ENCODE measurements at places on chromosomes 2 and 18.
A peak's percentile ranks its signal among the peaks of the same experiment; 100 is the strongest.

- DNase-seq = no peak
Measured at GRCh38 chr2:229231885-229232284, 39.2 kb downstream of the PID1 start.

DNA sequence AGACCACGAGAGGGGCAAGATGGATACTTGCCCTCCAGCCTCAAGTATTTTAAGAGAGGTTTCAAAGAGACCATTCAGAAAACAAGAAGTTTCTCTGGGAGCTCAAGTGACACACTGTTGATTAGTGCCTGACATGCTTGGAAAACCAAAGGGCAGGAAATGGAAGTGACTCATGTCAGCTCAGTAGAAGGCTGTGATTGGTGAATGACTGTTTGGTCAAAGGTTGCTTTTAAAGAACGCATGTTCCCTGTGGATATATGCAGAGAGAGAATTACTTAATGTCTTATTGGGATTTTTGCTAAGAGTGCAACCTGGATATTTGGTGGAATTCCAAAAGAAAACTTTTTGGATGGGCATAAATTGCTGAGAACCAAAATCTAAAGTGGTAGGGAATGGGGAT, 549.9 kb downstream of the XIRP2 start:
- peak; percentile 78 for DNase-seq

GRCh38 chr2:235669983-235670962, 176.4 kb downstream of the AGAP1 start:
- DNase-seq = peak; percentile 79

DNA sequence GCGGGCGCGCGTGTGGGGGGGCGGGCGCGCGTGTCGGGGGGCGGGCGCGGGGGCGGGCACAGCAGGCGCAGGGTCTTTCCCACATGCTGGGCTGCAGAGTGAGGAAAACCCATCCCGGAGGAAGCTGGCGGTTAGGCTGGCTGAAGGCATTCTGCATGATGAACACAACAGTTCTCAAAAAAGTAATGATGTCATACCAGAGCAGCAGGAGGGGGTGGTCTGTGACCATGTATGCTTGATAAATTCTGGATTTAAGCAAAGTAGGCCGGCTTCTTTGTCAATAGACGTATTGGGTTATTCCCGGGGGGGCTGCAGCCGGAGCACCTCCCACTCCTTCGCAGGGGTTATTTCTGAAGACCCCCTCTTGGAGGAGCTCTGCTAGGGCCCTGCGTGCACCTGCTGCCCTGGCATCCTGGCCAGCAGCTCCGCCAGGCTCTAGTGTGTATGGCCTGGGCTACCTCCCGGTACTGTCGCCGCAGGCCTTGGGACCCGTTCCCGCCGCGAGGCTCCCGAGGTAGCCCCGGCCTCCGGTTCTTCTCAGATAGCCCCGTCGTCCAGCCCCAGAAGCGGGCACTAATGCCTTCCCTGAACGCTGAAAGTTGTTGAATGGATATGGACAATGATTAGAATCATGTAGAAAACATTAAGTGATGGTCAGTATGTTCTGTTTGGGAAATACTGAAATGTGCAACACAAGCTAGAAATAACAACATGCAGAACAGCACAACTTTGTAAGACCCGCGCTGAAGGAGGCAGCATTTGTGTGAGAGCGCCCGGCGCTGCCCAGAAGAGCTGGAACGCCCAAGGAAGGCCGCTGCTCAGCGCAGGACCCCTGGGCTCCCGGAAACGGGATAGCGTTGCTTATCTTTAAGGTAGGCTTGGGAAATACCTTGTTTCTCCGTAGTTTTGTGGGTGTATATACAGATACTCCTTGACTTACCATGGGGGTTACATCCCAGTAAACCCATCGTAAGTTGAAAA, 101.4 kb upstream of the RAB6C start:
- peak; percentile 16 for DNase-seq

DNA sequence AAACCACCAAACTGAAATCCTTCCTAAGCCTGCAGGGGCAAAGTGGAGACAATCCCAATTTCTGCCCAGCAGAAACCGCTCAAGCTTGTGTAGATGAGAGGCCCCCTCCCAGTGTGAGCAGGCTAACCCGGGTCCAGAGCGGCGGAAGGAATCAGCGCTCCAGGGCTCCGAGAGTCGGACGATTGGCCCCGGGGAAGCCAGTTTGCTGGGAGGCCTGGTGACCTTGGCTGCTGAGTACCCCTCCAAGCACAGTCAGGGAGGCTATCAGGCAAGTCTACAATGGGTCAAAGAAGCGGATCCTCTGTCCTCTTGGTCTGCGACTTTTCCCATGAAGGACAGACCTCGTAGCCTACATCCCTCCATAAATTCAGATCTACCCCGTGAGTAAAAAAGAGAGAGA, 16.8 kb upstream of the EN1 start:
- no peak for DNase-seq

GRCh38 chr2:98894331-98895000, 41.6 kb downstream of the CRACDL start:
- DNase-seq = no peak

DNA sequence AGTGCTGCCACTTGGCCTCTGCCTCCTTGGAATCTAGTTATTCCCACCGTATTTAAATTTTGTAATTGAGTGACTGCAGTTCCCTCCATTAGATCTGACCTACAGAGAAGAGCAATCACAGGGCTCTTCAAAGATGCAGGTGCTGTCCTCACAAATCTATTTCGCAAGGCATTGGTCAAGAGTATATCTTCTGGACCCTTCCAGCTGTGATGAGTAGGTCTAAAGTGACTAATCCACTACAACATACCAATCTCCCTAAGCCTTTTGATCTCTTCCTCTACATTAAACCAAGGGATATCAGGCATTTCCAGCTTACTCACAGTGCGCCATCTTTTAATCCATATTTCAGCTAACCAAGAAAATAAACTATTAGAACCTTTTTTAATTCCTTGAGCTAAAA, 65.1 kb upstream of the COL3A1 start:
- DNase-seq = peak; percentile 62

- DNase-seq = no peak
Measured at GRCh38 chr2:18345848-18346247, 214.6 kb downstream of the RDH14 start.

DNA sequence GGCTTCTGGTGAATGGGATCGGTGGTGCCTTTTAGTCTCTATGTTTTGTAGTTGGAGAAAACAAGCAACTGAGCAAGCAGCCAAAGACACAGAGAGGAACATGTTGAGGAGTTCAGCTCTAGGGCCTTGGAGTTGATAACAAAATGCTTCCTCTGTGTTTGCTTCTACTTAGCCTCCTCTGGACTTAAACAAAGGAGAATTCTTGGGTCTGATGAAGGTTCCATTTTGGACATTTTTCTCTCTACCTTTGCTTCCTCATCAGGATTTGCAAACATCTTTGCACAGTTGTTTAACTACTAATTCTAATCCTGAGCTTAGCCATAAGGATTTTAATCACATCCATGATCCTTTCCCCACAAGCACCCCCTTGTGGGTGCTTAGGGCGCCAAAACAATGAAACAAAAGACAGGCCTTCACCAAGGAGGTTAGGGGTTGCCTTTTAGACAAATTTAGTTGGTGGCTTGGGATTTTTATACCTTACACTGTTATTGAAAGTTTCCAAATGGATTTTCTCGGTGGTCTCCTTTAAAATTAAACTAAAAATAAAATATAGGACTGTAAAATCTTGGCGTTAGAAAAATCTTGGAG, 148.5 kb upstream of the SATB2 start:
- no peak for DNase-seq

- DNase-seq = no peak
Measured at GRCh38 chr18:32175265-32175664, 14.6 kb upstream of the MEP1B start.

- no peak for DNase-seq
Measured at GRCh38 chr18:57981308-57982028, 62.6 kb upstream of the NEDD4L start.

DNA sequence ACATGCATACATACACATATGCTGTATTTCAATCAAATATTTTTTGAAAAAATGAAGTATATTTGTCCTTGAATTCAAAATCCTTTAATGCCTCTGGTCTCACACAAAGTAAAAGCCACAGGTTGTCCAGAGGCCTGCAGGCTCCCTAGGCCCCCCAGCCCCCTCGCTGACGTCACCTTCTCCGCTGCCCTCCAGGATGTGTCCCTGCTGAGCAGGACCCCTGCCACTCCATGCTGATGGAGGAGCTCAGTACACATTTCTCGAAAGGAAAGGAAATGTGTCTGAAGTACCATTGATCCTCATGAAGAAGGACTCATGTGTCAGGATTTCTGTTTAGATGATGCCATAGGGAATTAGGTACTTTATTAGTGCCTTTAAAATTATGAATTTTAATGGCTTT, 212.1 kb downstream of the LDLRAD4 start:
- no peak for DNase-seq

DNA sequence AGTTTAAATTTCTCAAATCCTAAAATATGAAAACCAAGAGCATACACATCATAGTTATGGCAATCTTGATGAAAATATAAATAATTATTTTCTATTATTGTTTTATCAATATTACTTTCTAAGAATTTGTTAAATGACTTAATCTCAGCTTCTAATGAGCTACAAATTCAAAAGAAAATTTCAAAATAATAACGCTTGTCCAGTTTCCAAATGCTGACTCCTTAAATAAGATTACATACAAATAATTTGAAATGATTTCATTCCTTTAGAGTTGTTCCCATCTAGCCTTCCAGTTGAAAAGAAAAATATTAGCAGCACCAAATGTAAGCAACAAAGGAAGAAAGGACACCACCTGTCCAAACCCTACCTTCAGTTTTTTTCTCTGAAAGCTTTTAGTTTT, 82.4 kb upstream of the COL5A2 start:
- no peak for DNase-seq

DNA sequence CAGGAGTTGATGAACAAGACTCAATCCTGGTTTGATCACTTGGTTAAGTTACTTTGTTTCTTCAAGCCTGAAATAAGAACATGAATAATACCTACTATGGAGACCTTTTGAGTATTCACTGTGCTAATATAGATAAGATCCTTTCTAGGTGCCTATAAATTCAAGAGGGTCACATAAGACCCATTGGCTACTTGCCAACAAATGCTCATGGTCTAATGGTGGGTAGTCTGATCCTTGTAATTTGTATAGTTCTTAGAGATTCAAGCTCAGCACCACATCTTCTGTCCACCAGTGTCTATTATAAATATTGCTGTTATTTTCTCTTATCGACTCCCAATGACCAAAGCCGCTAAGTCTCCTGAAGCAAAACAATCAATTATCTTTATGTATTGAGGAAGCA, 27.4 kb upstream of the ACSL3 start:
- DNase-seq = no peak

DNA sequence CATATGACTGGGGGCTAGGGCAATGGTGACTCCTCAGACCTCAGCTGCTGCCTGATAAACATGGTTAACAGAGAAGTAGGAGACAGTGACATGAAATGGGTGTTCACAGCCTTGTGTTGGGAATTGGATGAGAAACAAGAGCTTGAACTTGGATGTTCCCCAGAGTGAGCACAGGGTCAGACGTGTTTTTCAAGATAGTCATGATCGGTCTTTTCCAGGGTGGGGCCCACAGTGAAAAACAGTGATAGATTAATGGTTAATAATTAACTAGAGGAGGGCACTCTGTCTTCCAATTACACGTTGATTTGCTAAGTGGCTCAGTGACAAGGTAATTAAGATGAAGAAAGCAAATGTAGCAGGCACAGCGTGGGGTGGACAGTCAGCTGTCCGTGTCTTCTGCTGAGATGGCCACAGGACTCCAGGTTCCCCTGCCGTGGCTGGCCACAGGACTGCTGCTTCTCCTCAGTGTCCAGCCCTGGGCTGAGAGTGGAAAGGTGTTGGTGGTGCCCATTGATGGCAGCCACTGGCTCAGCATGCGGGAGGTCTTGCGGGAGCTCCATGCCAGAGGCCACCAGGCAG, at the start of gene UGT1A3:
Gene UGT1A3 (plus strand): TSS at position 320 of the 579 bp plus-strand sequence. CDS start 85 bp downstream, at position 405.
- DNase-seq = no peak

DNA sequence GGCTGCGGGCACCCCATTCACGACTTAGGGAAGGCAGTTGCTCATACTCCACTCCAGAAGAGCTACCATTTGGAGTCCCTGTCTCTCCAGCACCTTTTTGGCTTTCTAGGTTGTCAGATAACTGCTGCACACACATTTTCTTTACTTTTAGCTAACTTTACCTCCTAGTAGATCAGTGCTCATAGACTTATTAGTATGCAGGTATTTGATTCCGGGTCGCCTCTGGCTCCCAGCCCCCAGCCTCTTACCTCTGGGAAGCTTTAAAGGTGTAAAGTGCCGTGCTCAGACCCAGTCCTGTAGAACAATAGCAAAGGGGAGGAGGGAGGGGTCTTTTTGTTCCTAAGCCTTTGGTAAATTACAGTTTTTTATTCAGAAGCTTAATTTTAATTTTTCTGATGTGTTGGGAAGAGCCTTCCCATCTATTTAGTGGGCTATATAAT, 102.9 kb downstream of the SPTBN1 start:
- no peak for DNase-seq

- no peak for DNase-seq
Measured at GRCh38 chr2:11242542-11243174, 87.4 kb downstream of the SLC66A3 start.

GRCh38 chr2:609881-610280, 67.3 kb downstream of the TMEM18 start:
- DNase-seq = no peak

- DNase-seq = no peak
Measured at GRCh38 chr18:64785686-64786085, 636.8 kb upstream of the LINC00305 start.

- DNase-seq = no peak
Measured at GRCh38 chr2:156763174-156763573, 327.0 kb downstream of the GPD2 start.

- DNase-seq = no peak
Measured at GRCh38 chr2:98016908-98017670, 21.3 kb upstream of the TMEM131 start.

GRCh38 chr2:5479265-5479928, 212.8 kb upstream of the SOX11 start:
- DNase-seq = no peak

Data from foreskin fibroblast (primary cell).